Activated CD8-positive, alpha-beta T cell treated with anti-CD3 and anti-CD28 coated beads, Interleukin-2, amount 10 ng/mL, durations not matched to agents 7 days and 5 days (primary cell): ENCODE measurements at places on chromosomes 5 and 9.

DNA sequence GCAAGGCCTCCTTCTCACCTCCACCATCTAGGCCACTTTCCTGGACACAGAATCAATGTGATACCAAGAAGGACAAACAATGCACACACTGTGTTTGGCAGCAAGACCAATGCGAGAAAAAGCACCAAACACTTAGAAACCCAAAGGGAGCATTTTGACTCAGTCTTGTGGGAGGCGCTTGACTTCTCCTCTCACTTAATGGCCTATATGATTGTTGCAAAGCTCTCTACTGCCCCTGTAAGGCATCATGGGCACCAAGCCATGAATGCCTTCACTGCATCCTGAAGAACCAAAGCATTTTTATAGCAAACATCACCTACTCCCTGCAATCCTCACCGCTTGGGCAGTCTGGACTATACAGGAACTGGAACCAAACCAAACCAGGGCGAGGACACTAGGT is 57.5 kb downstream of the CDH6 start:
- DNase-seq: no peak

DNA sequence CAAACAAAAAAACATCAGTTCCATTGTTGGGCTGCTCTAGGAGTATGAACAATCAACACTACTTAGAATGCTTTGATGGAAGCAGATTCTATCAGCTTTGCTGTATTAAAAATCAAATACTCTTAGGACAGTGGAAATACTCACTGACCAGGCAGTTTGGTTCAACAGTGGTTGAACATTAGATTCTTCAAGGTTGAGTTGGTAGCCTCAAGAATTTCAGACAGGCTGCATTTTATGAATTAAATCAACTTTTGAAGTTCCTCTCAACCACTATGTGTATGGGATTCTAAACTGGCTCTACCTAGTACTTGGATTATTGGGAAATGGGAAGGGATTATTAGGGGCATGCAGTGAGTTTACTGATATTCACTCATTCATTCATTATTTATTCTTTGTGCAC is 35.0 kb downstream of the ACTBL2 start:
- DNase-seq: no peak

DNA sequence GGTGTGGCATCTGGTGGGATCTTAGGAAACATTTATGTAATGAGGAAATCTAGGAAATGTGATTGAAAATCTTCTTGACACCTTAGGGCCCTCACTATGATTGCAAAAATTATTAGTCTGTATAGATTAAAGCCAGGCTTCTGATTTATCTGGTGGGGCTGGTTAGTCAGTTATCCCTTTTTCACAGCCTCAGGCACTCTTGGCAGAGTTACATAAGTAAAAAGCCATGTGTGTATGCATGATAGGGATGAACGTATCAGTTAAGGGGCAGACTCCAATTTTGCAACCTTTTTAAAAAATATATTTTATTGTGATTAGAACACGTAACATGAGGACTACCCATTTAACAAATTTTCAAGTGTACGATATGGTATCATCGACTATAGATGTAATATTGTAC is 30.6 kb upstream of the RAB14 start:
- DNase-seq: no peak

DNA sequence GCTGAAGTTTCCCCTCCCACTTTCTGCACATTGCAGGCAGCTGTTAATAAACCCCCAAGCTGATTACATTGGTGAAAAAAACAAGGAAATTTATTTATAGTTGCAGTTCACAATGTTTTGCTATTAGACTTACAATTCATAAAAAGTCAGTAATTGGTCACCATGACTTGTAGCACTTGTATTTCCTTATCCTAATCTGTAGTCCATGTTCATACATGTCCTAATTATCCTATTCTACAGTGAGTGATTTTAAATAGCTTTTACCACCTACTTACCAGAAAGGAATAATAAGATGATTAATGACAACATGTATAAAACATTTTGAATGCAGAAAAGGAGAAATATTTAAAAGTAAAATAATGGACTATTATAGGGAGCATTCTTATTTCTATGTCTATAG is 760.0 kb upstream of the RIOK2 start:
- DNase-seq: no peak

DNA sequence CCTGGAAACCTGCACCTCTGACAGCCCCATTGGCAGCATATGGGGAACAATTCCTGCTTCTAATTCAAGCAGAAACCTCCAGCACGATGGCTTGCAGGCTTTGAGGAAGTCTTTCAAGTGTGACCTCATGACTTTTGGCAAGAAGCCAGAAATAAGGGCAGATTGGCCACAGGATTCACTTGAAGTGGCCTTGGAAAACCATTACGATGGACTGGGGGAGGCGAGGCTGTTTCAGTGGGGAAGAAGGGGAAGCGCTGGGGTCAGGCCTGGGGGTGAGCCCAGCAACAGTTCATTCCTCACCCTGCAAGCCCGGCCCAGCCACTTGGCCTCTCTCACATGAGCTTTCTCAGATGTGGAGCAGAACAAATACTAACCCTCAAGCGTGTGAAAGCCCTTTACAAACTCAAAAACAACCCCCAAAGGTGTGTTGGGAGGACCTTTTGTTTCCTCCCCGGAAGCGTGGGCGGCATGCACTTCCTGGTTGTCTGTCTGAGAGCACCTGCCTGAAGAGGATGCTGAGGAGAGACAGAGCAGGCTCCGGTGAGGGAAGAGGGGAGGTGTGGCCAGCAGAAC is 26.9 kb upstream of the EEIG1 start:
- peak; percentile 90 for DNase-seq

DNA sequence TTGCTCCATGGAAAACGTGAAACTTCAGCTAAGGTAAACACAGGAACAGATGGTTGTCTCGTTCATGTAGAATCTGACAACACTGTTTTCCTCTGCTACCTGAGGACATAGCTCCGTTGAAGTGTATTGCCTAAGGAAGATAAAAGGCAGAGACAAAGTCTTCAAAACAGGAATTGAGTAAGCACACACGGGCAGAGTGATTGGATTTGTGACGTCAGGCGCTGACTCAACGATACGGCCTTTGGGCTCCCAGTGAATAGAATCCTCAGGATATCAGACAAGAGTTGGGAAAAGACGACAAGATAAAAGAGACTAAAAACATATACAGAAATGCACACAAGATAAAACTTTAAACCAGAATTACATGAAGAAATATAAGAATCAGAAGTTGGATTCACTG is 787.1 kb upstream of the CTNND2 start:
- no peak for DNase-seq

DNA sequence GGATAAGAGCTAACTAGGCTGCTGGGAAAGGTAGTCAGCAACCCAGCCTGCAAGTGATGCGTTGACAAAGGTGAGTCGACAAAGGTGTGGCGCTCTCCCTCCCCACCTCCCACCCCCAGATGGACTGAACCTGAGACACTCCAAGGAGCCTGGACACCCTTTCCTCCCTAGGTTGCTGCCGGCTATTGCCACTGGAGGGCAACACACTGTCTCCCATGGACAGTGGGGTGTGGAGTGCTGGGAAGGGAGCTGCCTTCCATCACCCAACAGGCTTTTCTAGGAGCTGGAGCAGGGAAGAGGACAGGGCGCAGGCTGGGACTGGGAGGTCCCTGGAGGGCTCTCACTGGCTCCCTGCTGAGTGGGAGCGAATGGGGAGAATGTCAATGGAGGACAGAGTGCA is 75.4 kb upstream of the ARAP3 start:
- DNase-seq: no peak

- no peak for DNase-seq
Measured at GRCh38 chr9:81886665-81887064, 41.6 kb upstream of the SPATA31D4 start.

GRCh38 chr9:35538361-35539234 is 48.7 kb downstream of the RUSC2 start:
- no peak for DNase-seq

DNA sequence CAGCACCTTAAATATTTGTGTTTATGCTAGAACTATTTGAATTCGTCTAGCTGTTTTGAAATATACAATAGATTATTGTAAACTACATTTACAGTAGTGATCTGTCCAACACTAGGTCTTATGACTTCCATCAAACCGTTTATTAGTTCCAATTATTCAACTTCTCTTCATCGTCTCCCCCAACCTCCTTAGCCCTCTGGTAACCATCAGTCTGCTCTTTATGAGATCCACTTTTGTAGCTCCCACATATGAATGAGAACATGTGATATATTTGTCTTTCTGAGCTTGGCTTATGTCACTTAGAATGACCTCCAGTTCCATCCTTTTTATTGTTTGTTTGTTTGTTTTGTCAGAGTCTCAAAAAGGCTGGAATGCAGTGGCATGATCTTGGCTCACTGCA is 11.8 kb downstream of the DMXL1 start:
- DNase-seq: no peak

GRCh38 chr9:105535920-105536668 is 21.8 kb upstream of the FKTN start:
- DNase-seq: no peak

- no peak for DNase-seq
Measured at GRCh38 chr5:96517295-96517694, 84.2 kb upstream of the PCSK1 start.

GRCh38 chr5:123455640-123456039 is 32.4 kb upstream of the CEP120 start:
- no peak for DNase-seq

DNA sequence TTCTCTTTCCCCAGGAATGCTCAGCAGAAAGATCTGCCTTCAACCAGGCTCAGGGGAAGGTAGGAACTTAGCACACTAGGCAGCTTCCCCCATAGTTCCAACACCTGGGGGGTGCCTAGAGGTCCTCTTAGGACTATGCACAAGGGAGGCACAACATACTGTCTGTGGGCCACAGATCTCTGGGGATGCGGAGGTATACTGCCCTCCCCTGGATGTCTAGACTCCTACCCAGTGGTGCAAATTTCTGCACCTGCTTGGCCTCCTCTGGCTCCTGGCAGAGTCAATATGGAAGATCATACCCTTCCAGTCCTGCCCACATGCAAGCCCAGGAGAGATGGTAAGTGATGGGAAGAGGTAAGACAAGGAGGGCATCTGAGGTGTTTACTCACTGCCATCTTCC is 247.5 kb upstream of the DAPK1 start:
- DNase-seq: no peak

DNA sequence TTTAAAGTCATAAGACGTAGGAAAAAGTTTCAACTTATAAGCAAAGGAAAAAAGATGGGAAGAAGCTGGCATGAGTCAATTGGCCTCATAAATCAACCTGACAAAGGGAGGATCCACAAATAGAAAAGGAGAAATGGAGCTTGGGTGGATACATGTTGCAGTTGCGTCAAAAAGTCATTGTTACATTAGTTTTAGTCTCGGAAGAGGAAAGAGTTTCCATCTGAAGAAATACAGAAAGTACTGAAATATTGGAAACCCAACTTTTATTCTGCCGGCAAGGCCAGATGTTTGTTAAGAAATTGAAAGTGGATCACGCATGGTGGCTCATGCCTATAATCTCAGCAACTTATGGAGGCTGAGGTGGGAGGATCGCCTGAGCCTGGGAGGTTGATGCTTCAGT is 11.3 kb upstream of the TIMD4 start:
- no peak for DNase-seq

DNA sequence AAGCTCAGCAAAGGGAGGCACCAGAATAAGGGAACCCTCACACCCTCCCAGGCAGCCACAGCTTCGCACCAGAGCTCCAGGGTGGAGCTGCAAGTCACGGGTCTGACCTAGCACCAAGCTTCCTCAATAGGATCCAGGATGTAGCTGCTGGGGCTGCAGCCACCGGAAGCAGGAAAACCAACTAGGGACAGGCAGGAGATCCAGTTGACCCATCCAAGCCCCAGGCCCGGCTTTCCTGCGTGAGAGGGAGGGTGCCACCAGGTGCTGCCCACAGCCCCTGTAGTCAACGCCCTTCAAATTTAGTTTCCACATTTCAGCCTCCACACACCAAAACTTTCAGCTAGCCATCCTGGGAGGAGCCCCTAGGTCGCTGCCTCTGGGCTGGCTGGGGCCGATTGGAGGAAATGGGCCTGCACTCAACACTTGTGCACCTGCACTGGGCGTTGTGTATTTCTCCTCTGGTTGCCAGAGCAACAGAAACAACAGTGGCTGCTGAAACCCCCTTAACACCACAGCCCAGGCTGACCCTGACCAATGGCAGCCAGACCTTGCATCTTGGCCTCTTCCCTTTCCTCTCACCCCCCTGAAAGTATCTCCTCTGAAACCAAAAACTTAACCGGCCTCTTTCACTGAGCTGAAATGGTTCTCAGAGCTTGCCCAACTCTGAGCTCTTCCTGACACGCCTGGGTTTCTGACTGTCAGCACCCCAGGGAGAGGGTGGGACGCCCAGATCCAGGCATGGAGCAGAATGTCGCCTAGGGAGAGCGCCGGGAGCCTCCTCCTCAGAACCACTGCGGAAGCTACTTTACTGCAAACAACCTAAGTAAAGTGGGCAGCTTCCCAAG is 226.5 kb upstream of the MAP3K1 start:
- DNase-seq: peak; percentile 76

- DNase-seq: no peak
Measured at GRCh38 chr9:35619800-35620158, 1.6 kb upstream of the CD72 start.

DNA sequence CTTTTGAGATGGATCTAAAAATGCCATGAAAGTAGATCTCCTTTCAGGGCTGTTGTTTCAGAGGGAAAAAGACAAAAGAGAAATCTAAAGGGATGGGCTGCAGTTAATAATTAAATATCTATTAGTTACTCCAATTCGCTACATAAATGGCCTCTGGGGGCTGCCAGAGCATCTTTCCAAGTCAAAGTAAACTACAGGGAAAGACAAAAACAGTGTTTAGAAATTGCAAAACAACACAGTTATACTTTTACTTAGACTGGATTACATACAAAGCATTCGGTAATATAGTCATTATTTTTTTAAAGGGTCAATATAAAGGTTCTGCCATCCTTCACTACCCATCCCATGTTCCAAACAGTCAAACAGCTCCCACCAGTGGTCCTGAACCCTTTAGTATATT is 853.5 kb upstream of the DMAC1 start:
- no peak for DNase-seq

- no peak for DNase-seq
Measured at GRCh38 chr5:54693936-54694657, 176.5 kb downstream of the SNX18 start.

DNA sequence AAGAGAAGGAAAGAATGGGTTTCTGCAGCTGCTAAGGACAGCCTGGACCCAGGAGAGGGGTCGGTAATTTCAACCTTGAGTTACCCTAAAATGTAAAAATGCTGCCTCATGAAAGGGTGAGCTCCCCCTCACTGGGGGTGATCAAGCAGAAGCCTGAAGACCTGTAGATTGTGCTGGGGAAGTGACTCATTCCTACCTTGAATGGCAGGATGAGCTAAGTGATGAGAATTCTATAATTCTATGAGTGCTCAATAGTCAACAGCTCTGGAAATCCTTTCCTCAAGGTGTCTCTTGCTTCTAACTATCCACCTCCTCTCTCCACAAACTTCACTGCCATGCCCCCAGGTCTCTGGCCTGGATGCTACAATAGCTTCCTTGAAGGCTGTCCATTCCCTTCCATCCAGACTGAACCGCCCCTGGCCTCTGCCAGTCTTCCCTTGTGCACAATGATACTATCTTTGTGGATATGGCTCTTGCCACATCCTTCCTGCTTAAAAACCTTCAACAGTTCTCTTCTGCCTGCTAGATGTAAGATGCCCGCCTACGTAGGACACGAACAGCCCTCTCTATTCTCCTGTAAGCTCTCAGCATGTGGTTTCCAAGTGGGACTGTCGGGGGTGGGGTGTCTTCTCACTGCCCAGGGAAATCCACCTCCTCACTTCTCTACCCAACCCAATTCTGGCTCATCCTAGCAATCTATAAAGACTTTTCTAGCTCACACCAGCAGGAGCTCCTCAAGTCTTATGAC is 50.6 kb downstream of the PTPN3 start:
- peak; percentile 33 for DNase-seq

- no peak for DNase-seq
Measured at GRCh38 chr9:81999806-82000205, 11.2 kb downstream of the SPATA31D1 start.
